Stimulated activated CD4-positive, alpha-beta T cell treated with anti-CD3 and anti-CD28 coated beads, TNF-alpha, amount 100 ng/mL, for 1 hour (primary cell): ENCODE measurements at places on chromosomes 12 and 14.

DNA sequence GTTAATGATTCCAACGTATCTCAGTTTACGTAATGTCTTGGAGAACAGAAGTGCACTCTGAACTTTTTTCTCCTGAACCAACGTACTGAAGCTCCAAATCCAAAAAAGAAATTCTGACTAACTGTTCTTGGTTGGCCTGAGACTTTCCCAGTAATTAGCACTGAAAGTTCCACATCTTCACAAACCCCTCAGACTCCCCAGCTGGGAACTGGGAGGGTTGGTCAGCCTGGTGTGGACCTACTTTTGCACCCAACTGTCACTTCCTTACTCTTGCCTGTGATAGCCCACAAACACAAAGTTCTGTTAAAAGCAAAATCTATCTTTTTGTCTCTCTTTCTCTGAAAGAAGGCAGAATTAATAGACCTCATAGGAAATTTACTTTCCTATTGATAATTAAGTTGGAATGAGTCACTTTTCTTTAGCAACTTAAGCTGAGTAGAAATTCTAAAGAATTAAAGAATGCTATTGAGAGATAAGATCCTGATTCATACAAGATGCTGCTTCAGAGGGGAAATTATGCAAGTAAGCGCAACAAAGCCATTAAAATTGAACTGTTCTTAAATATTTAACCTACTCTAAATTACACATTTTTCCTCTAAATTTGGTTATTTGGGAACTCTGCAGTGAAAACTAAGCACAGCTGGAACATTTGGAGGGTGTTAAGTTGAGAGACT is 155.0 kb downstream of the EPS8 start:
- no peak for DNase-seq

DNA sequence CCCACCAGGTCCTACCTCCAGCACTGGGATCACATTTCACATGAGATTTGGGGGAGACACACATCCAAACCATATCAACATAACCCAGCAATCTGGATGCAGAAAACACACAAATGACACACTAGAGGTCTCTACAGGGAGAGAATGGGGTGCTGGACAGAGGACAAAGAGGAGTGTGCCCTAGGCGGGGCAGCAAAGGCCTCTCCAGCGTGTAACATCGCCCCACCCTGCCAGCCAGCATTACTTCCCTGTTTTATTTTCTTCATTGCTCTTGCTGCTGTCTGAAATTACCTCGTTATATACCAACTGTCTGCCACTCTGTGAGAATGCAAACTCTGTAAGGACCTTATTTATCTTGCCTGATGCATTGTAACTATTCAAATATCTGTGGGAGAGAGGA is 61.1 kb downstream of the RIMBP2 start:
- DNase-seq, result no peak

DNA sequence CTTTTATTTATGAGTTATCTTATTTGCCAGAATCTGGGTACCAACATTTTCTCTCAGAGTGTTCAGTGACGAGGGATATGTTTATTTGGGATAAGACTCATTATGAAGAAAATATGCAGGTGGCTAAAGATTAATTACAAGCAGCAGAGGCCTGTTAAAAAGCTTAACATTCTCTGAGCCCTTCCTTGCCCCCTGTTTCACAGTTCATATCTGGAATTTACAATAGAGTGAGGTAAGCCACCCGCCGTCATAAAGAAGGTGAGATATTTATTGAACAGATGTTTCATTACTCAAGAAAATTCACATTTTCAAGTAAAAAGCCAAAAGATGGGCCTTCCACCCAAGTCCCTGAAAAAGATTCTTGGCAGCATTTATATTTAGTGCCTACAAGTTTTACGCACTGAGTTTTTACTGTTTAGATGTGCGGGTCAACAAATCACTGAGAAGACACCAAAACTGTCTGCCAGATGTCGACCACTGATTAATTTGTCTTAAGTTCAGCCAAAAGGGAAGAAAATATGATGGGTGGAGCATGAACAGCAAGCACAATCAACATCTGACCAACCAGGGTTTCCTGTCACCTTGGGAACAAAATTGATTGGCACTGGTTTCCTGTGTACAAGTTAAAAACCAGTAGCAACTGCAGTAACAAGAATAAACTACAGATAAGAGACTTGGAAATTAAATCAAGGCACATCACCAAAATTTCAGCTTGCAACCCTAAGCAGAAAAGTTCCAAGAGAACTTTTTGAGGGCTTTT is 85.5 kb upstream of the PTPRB start:
- DNase-seq, result no peak

DNA sequence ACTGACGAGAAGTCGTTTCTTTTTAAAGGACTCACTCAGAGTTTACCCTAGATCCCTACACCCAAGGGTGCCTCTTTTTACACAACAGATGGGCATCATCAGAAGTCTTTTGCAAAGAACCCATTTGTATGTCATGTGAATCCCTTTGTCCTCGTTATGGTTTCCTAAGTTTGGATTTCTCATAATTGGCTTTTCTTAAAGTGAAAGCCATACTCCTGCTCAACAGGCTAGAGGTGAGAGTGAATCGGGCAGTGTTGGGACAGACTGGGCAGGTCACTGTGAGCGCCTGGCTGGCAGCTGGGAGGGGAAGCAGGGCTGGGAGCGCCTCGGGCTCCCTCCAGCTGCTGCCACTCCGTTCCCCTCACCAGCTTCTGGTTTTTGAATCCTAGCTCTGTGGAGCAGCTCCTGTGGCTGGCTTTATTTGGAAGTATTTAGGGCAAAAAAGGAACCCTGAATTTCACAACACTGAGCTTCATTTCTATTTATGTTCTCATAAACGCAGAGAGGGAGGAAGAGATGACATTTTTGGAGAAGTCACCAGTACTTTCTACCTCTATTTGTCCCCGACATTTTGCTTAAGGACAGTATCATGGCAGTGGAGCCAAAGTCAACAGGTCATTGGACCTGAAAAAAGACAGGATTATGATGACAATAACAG is 63.8 kb upstream of the ACTN1 start:
- DNase-seq, result no peak

- no peak for DNase-seq
Observed at GRCh38 chr14:89415159-89415558, 1.9 kb downstream of the FOXN3 start.

DNA sequence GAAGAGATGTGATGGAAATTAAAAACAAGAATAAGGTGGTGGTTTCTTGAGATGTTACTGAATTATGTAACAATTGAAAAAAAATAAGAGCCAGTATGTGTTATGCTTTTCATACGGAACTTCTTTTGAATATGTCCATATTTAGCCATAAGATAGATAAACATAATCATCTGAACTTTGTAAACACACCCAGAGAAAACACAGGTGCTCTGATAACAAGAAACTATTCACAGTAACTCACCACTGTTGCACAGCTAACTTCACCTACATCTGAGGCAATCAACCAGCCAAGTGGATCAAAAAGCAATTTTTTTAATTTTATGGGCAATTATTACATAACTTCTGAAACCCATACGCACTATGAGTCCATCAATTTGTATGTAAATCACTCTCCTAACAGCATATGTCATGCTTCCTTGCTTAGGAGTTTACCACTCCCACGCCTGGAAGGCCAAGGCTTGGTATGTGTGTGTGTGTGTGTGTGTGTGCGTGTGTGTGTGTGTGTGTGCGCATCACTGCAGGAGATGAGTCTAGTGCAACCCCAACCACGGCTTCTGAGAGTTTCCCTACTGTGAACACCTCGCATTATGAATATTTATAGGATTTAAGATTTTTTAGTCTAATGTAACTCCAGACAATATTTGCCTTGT is 443.4 kb downstream of the BCAT1 start:
- no peak for DNase-seq
